ENCODE measurements at places on chromosomes 7 and 10.

DNA sequence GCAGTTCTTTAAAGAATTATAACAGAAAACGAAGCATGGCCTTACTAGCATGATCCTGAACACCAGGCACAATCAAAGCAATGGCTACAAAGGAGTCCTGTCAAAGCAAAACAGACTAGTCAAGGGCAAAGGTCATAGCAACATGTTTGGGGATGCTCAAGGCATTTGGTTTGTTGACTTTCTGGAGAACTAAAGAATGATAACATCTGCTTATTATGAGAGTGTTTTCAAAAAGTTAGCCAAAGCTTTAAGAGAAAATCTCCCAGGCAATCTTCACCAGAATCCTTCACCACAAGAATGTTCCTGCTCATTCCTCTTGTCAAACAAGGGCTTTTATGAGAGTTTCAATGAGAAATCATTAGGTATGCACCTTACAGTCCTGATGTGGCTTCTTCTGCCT, 95.1 kb upstream of the CPXM2 start:
- no peak for DNase-seq

GRCh38 chr7:75772081-75773077, at the start of gene CCL26:
CCL26 (minus strand) TSS chr7:75772211; CDS start chr7:75772176, 35 bp downstream.
- DNase-seq, result no peak

DNA sequence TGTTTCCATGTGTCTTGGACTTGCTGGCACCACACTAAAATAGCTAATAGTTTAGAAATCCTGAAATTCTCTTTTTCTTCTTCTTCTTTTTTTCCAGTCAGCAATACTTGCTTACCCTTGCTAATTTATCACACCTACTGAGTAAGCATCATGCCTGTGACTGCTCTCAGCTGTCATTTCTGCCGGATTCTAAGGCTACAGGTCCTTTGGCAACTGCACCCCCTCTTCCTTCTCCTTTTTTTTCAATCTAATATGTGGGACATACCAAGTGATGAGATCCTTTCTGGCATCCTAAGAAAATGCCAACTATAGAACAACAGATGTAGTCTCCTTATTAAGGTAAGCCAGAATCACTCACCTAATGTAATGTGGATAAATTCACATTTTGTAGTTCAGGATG, 444.7 kb downstream of the MAGI2 start:
- DNase-seq, result peak; percentile 73

DNA sequence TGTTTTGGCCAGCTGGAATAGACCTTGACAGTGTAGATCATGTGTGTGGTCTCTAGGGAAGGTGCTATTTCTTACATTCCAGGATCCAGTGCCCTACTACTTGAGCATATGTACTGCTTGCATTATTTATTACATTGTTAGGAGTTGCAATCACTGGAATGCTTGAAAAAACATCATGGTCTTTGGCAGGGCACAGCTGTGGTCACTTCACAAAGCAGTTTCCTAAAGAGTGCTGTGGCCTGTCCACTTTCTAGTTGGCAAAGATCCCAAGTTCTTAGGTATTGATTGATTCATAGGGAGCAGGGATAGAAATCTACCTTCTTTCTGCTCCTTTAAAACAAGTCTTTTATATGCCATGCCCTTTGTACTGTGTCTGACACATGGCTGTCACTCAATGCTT, 4.6 kb downstream of the C7orf25 start:
- DNase-seq, result no peak

GRCh38 chr10:114256822-114257221, 17.8 kb downstream of the VWA2 start:
- DNase-seq, result no peak

GRCh38 chr7:39904077-39904486, 46.0 kb upstream of the CDK13 start:
- no peak for DNase-seq

GRCh38 chr7:54933643-54934042, 85.2 kb upstream of the EGFR start:
- no peak for DNase-seq

DNA sequence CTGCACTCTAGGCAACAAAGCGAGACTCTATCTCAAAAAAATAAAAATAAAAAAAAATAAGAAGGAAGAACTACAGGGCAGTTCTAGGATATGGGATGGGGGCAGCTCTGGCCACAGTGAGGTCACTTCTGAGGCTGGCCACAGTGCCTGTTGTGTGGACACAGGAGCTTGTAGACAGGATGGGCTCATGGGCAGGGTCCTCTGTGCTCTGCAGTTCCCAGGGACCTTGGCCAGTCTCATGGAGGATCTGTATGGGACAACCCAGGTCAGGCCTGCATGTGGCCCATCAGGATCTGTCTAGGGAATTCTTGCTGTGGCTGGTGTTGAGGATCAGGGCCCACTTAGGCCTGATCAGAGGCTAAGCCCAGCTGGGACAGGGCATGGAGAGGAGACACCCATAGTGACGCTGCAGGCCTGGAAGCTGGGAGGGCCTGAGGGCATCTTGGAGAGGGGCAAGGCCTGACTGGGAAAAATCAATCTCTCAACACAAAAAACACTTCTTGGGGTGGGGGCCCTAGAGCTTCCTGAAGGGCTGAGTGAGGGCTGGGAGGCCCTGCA, 19.4 kb upstream of the PAX2 start:
- no peak for DNase-seq

All from G401 (cell line).